ENCODE measurements at places on chromosomes 3 and 15. TPM values are rescaled to one million over a fixed set of nuclear protein-coding genes. Genes with fewer than 3 reads are reported as not detected.

The ADAMTS7 gene
- 1.1 TPM for total RNA-seq

The LYSMD4 gene
- total RNA-seq: 3.6 TPM

The TIMP4 gene
- total RNA-seq: 2.2 TPM

The HAPLN3 gene
- total RNA-seq: 6.6 TPM

The SLC51B gene
- total RNA-seq: not detected

The ZPLD1 gene
- total RNA-seq: not detected

The CIP2A gene
- total RNA-seq: 59.8 TPM

The XIRP1 gene
- not detected for total RNA-seq

The PEX5L gene
- 1.5 TPM for total RNA-seq

The EIF4E3 gene
- total RNA-seq: 0.83 TPM

The CEP19 gene
- 2.5 TPM for total RNA-seq

The SPINK8 gene
- total RNA-seq: not detected

The COL8A1 gene
- 5.2 TPM for total RNA-seq

The DNASE1L3 gene
- not detected for total RNA-seq

The EID1 gene
- total RNA-seq: 197 TPM

All from Daoy (cell line).